ENCODE measurements at places on chromosomes 16 and 17. TPM values are rescaled to one million over a fixed set of nuclear protein-coding genes. Genes with fewer than 3 reads are reported as not detected.

ZSCAN32 gene
- 8.3 TPM for polyA plus RNA-seq

C17orf67 gene
- polyA plus RNA-seq, result 1.1 TPM

KRT12 gene
- polyA plus RNA-seq, result not detected

FOXJ1 gene
- 2.4 TPM for polyA plus RNA-seq

GP1BA gene
- not detected for polyA plus RNA-seq

EMC8 gene
- 35.2 TPM for polyA plus RNA-seq

MAP3K3 gene
- 18.7 TPM for polyA plus RNA-seq

CPD gene
- polyA plus RNA-seq, result 26.8 TPM

GJD3 gene
- not detected for polyA plus RNA-seq

C16orf89 gene
- 14.4 TPM for polyA plus RNA-seq

Data from brain (organoid and tissue), 16 donors.